Caco-2 (cell line): ENCODE measurements at places on chromosomes 7 and 10. TPM values are rescaled to one million over a fixed set of nuclear protein-coding genes. Genes with fewer than 3 reads are reported as not detected.

- H3K4me1 ChIP-seq: no peaks in the 10 kb centered on the region
- H3K4me3 ChIP-seq: no peak overlapping the region
- no peaks in the 10 kb centered on the region for H3K27me3 ChIP-seq
- no peak for DNase-seq
- H3K36me3 ChIP-seq: no peaks in the 10 kb centered on the region
Observed at GRCh38 chr7:157796846-157797245, 460.0 kb downstream of the DNAJB6 start.

DNA sequence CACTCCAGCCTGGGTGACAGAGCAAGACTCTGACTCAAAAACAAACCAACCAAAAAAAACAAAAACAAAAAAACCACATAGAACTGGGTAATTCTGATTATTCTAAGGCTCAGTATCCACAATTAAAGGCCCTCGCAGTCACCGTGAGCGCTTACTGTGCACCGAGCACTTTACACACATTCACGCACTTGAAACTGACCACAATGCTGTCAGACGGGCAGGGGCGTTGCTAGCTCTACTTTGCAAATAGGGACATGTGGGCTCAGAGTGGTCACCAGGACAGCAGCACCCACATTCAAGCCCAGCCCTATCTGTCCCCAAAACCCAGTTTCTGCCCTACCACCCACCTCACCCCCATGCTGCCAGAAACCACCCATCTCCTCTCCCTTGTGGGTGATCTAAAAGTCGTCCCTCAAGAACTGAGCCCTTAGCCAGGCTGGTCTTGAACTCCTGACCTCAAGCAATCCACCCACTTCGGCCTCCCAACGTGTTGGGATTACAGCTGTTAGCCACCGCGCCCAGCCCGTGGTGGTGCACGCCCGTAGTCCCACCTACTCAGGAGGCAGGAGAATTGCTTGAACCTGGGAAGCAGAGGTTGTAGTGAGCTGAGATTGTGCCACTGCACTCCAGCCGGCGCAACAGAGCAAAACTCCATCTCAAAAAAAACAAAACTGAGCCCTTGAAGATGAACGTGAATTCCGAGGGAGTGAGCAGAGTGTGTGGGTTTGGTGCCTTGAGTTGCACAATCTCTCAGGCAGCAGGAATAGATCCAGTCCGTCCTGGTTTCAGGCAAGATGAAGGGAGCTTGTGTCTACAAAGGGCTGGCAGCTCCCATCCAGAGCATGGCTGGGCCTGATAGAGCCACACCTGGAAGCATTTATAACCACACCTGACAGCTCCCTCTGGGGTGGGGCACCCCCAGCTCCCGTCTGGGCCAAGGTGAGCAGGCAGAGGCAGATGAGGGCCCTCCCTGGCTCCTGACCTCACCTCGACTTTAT is 5.4 kb upstream of the HSPB1 start:
- H3K4me3 ChIP-seq: no peak overlapping the region
- H3K36me3 ChIP-seq: no peaks in the 10 kb centered on the region
- no peak overlapping the region for H3K27ac ChIP-seq
- DNase-seq: peak; percentile 80
- H3K27me3 ChIP-seq: no peaks in the 10 kb centered on the region

GRCh38 chr10:109887776-109888175 is 35.5 kb downstream of the XPNPEP1 start:
- H3K27ac ChIP-seq: no peak overlapping the region
- DNase-seq: no peak
- no peaks in the 10 kb centered on the region for H3K27me3 ChIP-seq
- no peak overlapping the region for H3K4me3 ChIP-seq

- H3K4me1 ChIP-seq: no peaks in the 10 kb centered on the region
- H3K27ac ChIP-seq: no peak overlapping the region
Observed at GRCh38 chr7:1693419-1693990, 23.4 kb downstream of the ELFN1 start.

GRCh38 chr10:43069579-43069978 is 7.3 kb upstream of the RET start:
- no peaks in the 10 kb centered on the region for H3K4me1 ChIP-seq
- no peak for DNase-seq
- peaks cover 3% of the 10 kb centered on the region for H3K27me3 ChIP-seq
- H3K27ac ChIP-seq: no peak overlapping the region

DIP2C gene
- total RNA-seq: 11.2 and 11.4 TPM in 2 replicates

DNA sequence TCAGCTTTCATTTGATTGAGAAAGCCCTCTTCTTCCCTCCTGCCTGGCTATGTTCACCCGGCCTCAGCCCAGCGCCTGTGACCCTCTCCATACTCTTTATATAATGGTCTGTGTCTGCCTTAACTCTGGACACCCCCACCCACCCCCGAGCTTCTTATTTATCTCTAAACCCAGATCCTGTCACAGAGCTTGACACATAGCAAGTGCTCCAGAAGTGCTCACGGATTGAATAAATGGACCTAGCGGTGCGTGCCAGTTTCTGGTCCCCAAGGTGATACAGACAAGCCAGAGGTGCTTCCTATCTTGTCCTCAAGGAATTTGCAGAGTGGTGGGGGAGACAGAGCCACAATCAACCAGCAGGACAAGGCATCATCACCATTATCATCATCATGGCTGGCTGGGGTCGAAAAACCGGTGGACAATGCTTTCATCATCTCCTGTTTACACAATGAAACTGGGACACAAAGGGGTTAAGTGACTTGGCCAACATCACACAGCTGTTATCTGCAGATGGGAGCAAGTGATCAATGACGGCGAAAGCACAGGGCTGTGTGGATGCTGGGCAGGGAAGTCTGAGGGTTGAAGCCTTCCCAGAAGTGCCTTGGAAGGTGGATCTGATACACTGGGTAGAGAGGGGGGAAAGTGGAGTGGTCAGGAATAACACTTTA is 2.2 kb upstream of the LOXL4 start:
- no peak for DNase-seq
- H3K4me1 ChIP-seq: peaks cover 28% of the 10 kb centered on the region
- no peak overlapping the region for H3K4me3 ChIP-seq
- peak overlapping the region; percentile 77 for H3K27ac ChIP-seq
- H3K36me3 ChIP-seq: no peaks in the 10 kb centered on the region

DNA sequence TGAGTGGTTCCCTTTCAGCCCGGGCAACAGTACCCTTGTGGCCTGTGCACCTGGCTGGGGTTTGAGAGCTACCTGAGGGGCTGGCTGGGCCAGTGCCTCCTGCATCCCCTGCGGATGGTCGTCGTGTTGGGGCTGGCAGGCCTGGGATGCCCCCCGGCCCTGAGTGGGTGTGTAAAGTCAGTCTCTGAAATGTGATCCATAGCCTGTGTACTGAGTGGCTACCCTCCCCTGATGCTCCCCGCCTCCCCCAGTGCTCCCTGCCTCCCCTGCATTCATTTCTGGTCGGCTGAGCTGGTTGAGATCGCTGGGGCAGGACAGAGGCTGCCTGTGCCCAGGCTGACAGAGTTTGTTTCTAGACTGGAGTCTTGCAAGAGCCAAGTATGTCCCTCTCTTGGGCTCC is 9.3 kb downstream of the ZNF316 start:
- no peaks in the 10 kb centered on the region for H3K4me1 ChIP-seq
- H3K27ac ChIP-seq: no peak overlapping the region
- H3K36me3 ChIP-seq: peaks cover 6% of the 10 kb centered on the region
- no peak overlapping the region for H3K4me3 ChIP-seq
- no peaks in the 10 kb centered on the region for H3K27me3 ChIP-seq
- DNase-seq: no peak
